Activated CD8-positive, alpha-beta memory T cell treated with anti-CD3 and anti-CD28 coated beads for 24 hours (primary cell): ENCODE measurements at places on chromosomes 11 and 22.

DNA sequence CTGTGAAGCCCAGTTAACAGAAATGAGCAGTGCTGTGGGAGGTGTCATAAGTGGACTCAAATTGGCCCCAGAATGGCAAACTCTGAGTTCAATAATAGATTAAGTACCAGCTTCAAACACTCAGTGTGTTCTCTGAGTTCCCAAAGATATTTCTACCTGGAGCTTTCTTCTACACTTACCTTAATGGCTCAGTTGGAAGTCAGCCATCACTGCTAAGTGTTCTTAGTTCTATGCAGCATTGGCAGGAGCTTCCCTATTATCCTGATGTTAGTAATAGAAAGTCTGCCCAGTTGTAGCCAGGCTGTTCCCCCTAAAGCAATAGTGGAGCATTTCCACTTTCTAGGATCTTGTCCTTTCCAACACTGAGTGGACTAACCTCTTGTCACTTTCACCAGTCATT, 9.7 kb upstream of the PIK3IP1 start:
- DNase-seq: no peak

DNA sequence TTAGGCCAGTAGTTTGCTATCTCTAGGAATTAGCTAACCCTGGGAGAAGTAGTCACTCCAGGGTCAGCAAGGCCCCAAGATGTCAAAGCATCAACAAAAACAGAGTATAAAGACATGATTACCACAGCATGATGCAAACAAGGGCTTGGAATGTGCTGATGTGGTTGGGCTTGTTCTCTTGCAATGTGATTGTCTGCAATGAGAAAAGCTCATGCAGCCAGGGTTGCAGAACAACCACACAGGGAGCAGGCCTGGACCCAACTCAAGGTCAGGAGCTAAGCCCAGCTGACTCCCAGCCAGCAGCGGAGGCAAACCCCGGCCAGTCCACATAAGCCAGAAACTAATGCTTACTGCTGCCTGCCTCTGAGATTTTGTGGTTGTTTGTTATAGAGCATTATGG, 132.4 kb upstream of the ZC3H12C start:
- DNase-seq: no peak

DNA sequence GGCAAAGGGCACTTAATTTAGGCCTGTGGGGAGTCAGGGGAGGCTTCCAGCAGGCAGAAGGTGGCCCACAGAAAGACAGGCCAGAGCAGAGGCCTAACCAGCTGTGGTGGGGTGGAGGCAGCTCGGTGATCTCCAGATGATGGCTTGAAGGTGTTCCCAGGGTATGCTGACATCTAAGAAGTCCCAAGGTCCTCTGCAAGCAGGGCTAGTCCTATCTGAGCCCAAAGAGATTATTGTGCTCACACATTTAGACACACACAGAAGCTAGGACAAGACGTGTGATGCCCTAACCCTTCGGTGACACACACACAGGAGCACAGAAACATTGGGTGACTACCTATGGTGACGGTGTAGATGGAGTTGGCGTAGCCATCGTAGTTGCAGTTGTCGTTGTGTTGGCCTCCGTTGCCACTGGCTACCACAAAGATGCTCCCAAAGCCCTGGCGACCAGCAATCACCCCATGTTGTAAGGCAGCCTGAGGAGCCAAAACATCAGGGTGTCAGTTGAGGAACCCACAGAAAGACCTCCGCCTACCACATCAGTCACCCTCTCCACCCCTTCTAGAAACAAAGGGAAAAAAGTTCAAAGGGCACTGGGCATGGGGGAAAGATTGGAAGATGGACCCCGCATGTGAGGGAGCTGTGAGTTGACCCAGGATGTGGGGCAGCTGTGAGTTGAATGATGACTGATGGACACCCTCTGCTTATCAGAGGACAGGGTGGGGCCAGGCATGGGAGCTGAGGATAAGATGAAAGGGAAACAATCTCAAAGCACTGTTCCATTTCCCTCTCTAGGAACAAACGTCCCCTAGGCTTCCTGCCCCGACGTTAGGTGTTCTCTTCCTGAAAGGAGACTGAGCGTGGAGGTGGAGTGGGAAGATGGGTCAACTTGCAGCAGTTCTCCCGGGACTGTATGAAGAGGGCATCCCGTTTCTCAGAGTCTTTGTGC, 7.9 kb downstream of the PCSK7 start:
- no peak for DNase-seq

GRCh38 chr11:130606781-130607511, 158.5 kb downstream of the ADAMTS15 start:
- no peak for DNase-seq

- no peak for DNase-seq
These were observed 61.8 kb upstream of the POU2AF2 start for GRCh38 chr11:111183706-111184105.

- peak; percentile 65 for DNase-seq
These were observed at the start of gene SYT12 for GRCh38 chr11:67022961-67023956. Gene SYT12 (plus strand): TSS chr11:67023134. CDS start chr11:67030145, 7,011 bp downstream.

DNA sequence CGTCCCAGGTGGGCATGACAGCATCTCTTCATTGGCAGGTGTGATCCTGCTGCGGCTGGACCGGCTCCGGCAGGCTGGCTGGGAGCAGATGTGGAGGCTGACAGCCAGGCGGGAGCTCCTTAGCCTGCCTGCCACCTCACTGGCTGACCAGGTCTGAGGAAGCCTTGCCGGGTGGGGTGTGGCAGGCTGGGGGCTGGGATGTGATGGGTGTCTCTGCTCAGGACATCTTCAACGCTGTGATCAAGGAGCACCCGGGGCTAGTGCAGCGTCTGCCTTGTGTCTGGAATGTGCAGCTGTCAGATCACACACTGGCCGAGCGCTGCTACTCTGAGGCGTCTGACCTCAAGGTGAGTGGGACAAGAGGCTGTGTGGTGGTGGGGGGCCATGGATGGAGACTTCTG, 3.5 kb downstream of the LARGE2 start:
- DNase-seq: no peak

GRCh38 chr22:34072585-34072984, 152.3 kb upstream of the LARGE1 start:
- no peak for DNase-seq

GRCh38 chr11:69718147-69718546, 14.3 kb upstream of the FGF19 start:
- DNase-seq: no peak

DNA sequence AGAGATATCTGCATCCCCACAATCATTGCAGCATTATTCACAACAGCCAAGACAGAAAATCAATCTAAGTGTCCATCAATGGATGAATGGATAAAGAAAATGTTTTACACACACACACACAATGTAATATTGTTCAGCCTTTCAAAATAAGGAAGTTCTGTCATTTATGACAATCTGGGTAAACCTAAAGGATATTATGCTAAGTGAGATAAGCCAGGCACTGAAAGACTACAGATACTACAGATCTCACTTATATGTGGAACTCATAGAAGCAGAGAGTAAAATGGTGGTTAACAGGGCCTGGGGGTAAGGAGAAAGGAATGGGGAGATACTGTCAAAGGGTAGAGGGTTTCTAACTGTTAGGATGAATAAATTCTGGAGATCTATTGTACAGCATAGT, 36.0 kb upstream of the EED start:
- DNase-seq: no peak

DNA sequence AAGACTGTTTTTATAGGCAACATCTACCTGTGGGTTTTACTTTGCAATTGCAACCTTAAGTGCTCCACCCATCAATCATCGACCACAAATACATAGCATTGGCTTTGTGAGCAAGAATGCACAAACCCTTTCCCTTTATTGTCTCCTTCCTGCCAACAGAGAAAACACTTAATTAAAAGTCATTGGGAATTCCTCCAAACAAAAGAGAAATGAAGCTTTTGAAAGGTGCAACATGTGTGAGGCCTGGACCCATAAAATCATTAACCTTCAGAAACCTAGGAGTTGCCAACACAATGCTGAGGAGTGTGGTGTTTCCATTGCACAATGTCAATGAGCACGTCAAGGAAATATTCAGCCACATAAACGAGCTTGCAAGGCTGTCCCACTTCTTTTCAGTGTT, 223.2 kb downstream of the BLID start:
- DNase-seq: no peak

- no peak for DNase-seq
These were observed 1.6 kb downstream of the NADSYN1 start for GRCh38 chr11:71454470-71455113.

GRCh38 chr11:47034091-47034490, 97.5 kb downstream of the CSTPP1 start:
- no peak for DNase-seq

DNA sequence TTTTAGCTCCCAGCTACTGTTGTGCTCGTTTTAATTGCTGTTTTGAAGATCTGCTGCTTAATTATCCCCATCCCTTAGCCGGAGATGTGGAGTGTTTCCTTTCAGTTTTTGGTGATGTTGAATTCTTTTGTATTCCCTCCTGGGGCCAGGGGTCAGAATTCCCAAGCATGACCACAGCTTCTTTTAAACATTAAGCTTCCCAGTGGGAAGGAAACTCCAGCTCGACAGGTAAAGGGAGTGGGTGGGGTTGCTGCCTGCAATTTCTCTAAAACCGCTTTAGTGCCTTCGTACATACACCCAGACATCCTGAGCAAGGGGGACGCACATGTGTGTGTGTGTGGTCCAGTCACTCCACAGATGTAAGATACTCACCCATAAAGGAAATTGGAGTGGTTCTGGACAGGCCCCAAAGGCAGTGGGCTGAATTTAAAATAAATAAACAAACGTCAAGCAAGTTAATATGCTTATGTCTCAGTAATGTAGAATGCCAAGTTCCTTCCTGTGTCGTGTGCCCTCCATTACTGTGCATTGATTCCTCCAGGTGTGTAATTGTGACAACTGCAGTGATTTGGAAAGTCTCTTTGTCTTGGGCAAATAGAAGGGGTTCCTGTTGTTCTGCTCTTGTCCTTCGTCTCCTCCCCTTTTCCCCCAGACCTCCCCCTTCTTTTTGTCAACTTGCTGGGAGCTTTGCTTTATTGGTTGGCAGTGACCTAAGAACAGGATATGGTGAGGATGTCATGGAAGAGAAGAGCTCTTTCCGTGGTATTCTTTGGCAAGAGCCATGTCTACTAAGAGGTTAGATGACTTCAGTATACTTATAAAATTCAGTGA, 19.2 kb upstream of the ADSL start:
- DNase-seq: peak; percentile 53

DNA sequence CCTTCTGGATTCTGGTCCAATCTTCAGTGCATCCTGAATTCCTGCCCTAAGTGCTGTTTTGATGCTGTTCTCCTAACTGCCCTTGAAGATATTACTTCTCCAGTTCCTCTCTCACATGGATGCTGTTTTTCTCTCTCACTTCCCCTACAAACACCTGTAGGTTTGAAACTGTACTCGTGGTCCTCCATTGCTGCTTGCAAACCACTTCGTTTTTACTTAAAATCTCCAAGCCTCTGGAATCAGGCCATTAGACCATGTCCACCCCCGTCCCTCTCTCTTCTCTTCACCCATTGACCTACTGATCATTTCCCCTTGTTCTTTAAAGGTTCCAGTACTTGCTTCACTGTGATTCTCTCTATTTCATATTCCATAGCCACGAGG, 988.1 kb downstream of the NTM start:
- DNase-seq: no peak
